Stimulated activated CD4-positive, alpha-beta T cell treated with anti-CD3 and anti-CD28 coated beads, Interleukin-15, amount 100 ng/mL, for 24 hours (primary cell): ENCODE measurements at places on chromosomes 13 and 19.

- DNase-seq, result peak; percentile 72
Observed at GRCh38 chr19:1455336-1456120, 5.6 kb downstream of the APC2 start.

- no peak for DNase-seq
Observed at GRCh38 chr19:14164724-14165493, 28.5 kb upstream of the ASF1B start.

- DNase-seq, result no peak
Observed at GRCh38 chr13:50179977-50180376, 164.7 kb downstream of the KCNRG start.

GRCh38 chr13:77760893-77761292, 63.4 kb downstream of the SLAIN1 start:
- no peak for DNase-seq

DNA sequence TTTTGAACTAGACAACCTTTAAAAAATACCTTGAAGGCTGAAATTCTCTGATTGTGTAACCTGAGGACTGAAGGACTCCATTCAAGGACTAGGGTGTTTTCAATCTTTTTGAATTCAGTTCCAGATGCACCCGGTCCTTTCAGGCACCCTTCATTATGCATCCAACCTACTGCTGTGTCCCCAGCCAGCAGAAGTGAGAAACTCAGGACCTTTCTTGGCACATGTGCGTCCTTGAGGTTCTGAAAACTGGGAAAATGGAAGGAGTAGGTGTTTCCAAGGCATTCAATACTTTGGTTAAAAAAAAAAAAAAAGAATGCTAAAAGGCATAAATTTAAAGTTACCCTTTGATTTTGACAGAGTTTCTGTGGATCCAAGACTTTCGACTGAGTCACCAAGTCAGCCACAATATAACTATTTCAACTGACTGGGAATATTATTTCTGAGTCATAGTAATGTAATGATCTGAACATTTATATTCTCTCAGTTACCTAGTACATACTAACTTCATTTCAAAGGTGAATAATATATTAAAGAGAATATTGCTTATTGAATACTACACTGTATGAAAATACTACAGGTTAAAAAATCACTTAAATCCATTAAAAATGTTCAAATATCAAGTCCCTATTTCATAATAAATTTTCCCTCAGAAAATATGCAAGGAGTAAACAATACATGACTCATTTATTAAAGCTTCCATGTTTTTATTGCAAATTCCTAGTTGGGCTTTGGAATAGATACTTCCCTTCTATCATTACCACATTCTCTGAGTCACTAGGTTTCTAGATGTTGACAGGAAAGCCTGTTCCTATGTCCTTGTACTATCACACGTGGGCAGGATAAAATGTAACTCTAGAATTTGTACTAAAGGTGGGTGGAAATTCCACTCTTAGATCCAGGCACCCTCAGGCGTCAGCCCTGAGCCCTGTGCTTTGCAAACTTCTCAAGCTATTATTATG, 2.4 kb upstream of the ITGBL1 start:
- no peak for DNase-seq

GRCh38 chr19:55146705-55147273, 2.2 kb downstream of the TNNT1 start:
- DNase-seq, result no peak

- DNase-seq, result no peak
Observed at GRCh38 chr19:38671654-38672053, 24.2 kb downstream of the ACTN4 start.

GRCh38 chr13:37869756-37870488, at the start of gene TRPC4:
Gene TRPC4 (minus strand): TSS chr13:37869772. CDS start chr13:37783333, 86,439 bp downstream.
- peak; percentile 14 for DNase-seq

DNA sequence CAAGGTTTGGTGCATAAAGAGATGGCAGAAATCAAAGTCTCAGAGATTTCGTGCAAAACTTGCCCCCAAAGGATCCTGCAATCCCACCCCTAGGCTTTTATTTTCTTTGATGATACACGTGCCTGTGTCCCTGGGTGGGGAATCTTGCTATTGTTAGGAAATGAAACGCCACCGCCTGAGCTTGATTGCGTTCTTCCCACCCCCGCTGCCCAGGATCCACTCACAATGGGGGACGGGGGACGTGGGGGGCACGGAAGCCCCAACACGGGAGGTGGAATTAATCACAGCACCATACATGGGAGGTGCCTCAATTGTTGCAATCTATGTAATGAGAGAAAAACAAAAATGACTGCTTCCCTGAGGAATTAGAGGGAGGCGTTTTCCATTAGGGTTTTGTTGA, 39.6 kb downstream of the ZNRF4 start:
- DNase-seq, result no peak

- no peak for DNase-seq
Observed at GRCh38 chr19:11373166-11373884, 1.1 kb upstream of the SWSAP1 start.

DNA sequence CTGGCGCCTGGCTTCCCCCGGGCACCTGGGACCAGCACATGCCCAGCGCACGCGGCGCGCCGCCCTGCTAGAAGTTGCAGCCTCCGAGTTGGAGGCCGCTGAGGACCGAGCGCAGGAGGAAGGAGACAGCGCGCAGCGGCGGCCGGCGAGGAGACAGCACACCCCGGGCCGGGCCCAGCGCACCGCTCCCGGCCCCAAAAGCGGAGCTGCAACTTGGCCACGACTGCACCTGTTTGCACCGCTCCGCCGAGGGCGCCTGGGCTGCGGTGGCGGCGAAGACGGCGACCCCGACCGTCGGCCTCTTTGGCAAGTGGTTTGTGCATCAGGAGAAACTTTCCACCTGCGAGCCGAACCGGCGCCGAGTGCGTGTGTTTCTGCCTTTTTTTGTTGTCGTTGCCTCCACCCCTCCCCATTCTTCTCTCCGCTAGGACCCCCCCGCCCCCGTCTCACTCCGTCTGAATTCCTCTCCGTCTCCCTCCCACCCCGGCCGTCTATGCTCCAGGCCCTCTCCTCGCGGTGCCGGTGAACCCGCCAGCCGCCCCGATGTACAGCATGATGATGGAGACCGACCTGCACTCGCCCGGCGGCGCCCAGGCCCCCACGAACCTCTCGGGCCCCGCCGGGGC, at the start of gene SOX1:
SOX1 (plus strand) TSS at position 34 of the 626 bp plus-strand sequence; CDS start at position 544, 510 bp downstream.
- no peak for DNase-seq

DNA sequence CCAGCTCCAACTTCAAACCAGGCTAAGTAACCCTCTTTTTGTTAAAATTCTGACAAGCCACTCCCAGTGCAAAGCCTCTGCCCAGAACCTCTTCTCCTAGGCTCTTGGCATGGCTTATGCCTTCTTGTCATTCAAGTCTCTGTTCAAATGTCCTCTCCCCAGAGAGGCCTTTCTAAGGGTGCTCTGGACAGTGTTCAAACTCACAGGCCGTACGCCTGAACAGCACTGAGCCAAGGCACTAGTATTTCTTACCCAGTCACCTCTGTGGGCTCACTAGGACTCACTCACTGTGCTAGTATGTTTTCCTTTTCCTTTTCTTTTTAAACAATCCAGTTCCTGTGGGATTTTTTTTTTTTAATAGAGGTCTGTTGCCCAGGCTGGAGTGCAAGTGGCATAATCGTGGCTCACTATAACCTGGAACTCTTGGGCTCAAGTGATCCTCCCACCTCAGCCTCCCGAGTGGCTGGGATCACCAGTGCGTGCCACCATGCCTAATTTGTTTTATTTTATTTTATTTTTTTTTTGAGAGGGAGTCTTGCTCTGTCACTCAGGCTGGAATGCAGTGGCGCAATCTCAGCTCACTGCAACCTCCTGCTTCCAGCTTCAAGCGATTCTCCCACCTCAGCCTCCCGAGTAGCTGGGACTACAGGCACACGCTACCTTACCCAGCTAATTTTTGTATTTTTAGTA, 2.3 kb upstream of the ASF1B start:
- no peak for DNase-seq
